ENCODE measurements at places on chromosomes 2 and 18. TPM values are rescaled to one million over a fixed set of nuclear protein-coding genes. Genes with fewer than 3 reads are reported as not detected.

CIB4 gene
- not detected for total RNA-seq

DNA sequence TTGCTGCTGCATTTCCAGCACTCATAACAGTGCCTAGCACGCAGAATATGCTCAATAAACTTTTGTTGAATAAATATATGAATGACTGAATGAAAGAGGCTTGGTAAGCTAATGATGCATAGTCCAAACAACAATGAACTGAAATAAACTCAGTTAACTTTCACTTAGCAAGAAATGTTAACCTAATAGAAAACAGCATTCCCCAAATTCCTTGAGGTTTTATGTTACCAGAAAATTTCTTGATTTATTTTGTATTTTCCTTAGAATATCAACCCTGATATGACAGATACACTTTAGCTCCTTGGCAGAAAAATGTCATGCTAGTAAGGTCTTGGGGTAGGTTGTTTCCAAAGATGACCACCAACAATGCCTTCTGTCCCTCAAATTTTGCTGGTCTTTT, 217.4 kb downstream of the KCNE4 start:
- H3K27ac ChIP-seq, result no peak overlapping the region
- no peak for DNase-seq
- no peaks in the 10 kb centered on the region for H3K4me1 ChIP-seq

- DNase-seq, result no peak
- H3K36me3 ChIP-seq, result no peaks in the 10 kb centered on the region
- H3K4me3 ChIP-seq, result no peak overlapping the region
- peaks cover 4% of the 10 kb centered on the region for H3K4me1 ChIP-seq
Measured at GRCh38 chr2:43207553-43208300, 18.7 kb downstream of the ZFP36L2 start.

DNA sequence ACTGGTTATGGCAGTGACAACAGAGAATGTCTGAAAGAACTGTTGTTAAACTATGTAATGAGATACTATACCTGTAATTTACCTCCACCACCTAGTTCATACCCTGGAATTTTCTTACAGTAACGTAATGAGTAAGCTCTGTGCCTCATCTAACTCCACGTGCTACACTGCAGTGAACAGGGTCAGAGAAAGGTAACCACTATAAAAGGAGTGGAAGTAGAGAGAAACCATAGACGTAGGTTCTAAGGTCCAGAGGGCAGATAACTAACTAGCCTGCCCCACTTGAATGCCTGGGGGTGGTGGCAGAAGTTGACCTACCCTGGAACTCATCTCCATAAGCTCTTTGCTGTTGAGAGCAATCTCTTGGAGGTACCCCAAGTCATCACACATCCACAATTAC, 32.0 kb upstream of the B4GALT6 start:
- no peak overlapping the region for H3K27ac ChIP-seq
- DNase-seq, result no peak
- H3K4me1 ChIP-seq, result no peaks in the 10 kb centered on the region
- no peaks in the 10 kb centered on the region for H3K27me3 ChIP-seq

DNA sequence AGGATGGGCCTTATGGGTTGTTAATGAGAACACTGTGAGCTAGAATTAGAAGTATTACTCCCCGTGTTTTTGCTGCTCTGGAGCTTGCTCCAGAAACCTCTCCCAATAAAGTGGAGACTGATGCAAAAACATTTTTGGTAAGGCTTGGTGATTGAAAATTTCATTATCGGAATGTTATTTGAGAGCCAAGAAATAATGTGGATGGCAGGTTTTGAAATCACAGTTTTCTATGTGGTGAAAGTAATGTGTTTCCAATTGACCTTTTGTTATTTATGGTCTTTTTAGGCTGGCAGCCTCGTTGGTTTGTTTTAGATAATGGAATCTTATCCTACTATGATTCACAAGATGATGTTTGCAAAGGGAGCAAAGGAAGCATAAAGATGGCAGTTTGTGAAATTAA, 5.1 kb downstream of the PLEKHA3 start:
- peaks cover 27% of the 10 kb centered on the region for H3K4me1 ChIP-seq
- H3K36me3 ChIP-seq, result peaks cover 30% of the 10 kb centered on the region
- H3K27ac ChIP-seq, result no peak overlapping the region
- no peak for DNase-seq
- no peak overlapping the region for H3K4me3 ChIP-seq

DNA sequence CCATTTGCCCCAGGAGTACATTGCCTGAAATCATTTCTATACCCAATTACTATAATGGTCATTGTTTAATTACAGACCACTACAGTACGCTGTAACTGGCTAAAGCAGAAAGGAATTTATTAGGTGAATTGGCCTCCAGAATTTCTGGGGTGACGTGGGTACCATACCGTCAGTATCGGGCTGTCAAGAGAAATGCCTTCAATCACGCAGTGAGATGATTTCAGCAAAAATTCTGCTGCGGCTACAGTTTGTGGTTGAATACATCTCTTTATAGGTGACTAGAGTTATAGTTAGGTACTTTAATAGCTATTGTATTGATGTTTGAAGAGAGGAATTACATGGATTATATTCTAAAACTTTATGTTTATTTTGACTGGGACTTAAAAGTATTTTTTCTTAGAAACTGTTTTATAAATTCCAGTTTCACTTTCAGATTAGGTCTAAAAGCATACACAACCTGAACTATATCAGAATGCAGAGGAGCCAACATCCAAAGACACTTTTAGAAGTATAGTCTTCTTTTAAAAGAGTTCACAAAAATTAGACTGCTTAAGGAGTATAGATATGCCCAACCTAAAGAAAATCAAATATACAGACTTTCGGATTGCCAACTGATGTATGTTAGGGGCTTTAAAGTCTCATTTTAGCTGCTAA, 128.4 kb downstream of the TTC27 start:
- DNase-seq, result peak; percentile 44
- H3K4me1 ChIP-seq, result peaks cover 19% of the 10 kb centered on the region
- H3K27ac ChIP-seq, result peak overlapping the region; percentile 85

DSG1 gene
- total RNA-seq, result not detected

GRCh38 chr18:56789889-56790180, 138.7 kb downstream of the WDR7 start:
- H3K27me3 ChIP-seq, result no peaks in the 10 kb centered on the region
- H3K27ac ChIP-seq, result no peak overlapping the region
- no peaks in the 10 kb centered on the region for H3K4me1 ChIP-seq
- H3K36me3 ChIP-seq, result peaks cover 4% of the 10 kb centered on the region

DNA sequence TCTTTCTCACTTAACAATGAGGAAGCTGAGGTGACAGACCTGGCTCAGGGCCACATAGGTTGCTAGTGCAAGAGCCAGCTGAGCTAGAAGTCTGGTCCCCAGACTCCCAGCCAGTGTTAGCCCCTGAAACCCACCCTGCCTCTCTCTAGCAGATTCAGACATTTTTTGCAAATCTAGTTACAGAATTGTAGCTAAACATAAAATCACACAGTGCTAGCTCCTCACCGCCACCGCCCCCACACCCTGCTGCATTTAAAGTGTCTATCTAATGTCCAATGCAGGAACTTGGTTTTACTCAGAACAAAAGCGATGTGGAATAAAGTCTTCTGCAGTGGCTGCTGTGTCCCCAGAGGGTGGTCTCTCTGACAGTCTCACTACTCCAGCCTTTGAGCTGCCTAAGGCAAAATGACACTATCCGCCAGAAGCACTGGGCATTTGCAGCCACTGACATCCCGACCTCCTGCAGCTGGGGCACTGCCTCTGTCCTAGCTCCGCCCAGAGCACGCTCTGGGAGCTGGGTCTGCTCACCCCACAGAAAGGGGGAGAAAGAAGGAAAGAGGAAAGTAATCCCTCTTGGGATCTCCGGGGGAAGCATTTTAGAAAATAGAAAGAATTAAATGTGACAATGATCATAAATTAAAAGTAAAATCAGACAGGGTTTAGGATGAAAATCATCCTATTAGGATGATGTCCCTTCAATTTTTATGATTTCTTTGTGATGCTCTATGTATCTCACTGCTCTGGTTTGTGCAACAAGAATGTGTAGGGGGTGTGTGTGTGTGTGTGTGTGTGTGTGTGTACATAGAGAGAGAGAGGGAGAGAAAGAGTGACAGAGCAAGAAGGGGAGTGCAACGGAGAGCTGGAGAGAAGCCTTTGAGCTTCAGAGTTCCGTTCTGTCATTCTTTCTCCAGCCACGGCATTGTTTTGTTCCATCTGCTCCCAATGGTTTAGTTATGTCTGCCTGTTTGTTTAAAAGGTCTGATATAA, 50.5 kb upstream of the ST8SIA3 start:
- no peaks in the 10 kb centered on the region for H3K27me3 ChIP-seq
- no peaks in the 10 kb centered on the region for H3K36me3 ChIP-seq
- DNase-seq, result no peak
- no peak overlapping the region for H3K27ac ChIP-seq
- H3K4me3 ChIP-seq, result no peak overlapping the region
- no peaks in the 10 kb centered on the region for H3K4me1 ChIP-seq

- H3K27me3 ChIP-seq, result no peaks in the 10 kb centered on the region
- no peak overlapping the region for H3K27ac ChIP-seq
- no peaks in the 10 kb centered on the region for H3K4me1 ChIP-seq
- H3K36me3 ChIP-seq, result no peaks in the 10 kb centered on the region
Measured at GRCh38 chr2:149903626-149904025, 316.1 kb upstream of the MMADHC start.

DNA sequence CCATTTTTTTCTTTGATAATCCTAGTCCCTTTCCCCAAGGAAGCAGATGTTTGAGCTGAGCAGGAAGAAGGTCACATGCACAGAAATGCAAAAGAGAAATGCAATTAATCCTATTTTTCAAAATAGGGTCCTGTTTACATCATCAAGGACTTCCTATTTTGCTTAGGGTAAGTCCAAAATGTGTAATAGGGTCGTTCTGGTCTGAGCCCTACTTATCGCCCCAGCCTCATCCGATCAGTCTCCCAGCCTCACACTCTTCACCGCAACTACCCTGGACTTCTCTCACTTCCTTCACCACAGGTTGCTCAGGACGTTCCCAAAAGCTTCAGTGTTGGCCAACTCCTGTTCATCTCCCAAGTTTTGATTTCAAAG, 32.8 kb downstream of the FOSL2 start:
- H3K36me3 ChIP-seq, result peaks cover 5% of the 10 kb centered on the region
- H3K27me3 ChIP-seq, result no peaks in the 10 kb centered on the region
- no peak overlapping the region for H3K4me3 ChIP-seq

FAM124B gene
- total RNA-seq, result 0.15 TPM

GALNT13 gene
- total RNA-seq, result not detected

DNA sequence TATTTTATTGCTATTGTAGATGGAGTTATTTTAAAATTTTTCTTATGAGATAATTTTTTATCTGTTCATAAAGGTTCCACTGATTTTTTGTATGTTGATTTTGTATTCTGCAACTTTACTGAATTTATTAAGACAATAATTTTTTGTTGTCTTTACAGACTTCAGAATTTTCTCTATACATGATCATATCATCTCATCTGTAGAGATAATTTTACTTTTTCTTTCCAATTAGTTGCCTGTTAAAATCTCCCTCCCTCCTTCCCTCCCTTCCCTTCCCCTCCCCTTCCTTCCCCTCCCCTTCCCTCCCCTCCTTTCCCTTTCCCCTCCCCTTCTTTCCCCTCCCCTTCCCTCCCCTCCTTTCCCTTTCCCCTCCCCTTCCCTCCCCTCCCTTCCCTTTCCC, 378.1 kb downstream of the SOCS6 start:
- H3K4me1 ChIP-seq, result no peaks in the 10 kb centered on the region
- DNase-seq, result no peak
- no peak overlapping the region for H3K4me3 ChIP-seq

GRCh38 chr2:30336978-30337841, 105.9 kb downstream of the LBH start:
- DNase-seq, result peak; percentile 79
- peak overlapping the region; percentile 96 for H3K27ac ChIP-seq
- H3K4me1 ChIP-seq, result peaks cover 65% of the 10 kb centered on the region

- no peaks in the 10 kb centered on the region for H3K36me3 ChIP-seq
- peaks cover 14% of the 10 kb centered on the region for H3K4me1 ChIP-seq
- no peak for DNase-seq
- H3K27me3 ChIP-seq, result peaks cover 5% of the 10 kb centered on the region
- no peak overlapping the region for H3K4me3 ChIP-seq
Measured at GRCh38 chr2:213067888-213068287, 83.5 kb downstream of the IKZF2 start.

GRCh38 chr2:160869411-160869810, 290.8 kb upstream of the TANK start:
- no peak overlapping the region for H3K4me3 ChIP-seq
- H3K36me3 ChIP-seq, result no peaks in the 10 kb centered on the region
- H3K4me1 ChIP-seq, result no peaks in the 10 kb centered on the region
- peaks cover 3% of the 10 kb centered on the region for H3K27me3 ChIP-seq
- DNase-seq, result no peak
- H3K27ac ChIP-seq, result no peak overlapping the region

DNA sequence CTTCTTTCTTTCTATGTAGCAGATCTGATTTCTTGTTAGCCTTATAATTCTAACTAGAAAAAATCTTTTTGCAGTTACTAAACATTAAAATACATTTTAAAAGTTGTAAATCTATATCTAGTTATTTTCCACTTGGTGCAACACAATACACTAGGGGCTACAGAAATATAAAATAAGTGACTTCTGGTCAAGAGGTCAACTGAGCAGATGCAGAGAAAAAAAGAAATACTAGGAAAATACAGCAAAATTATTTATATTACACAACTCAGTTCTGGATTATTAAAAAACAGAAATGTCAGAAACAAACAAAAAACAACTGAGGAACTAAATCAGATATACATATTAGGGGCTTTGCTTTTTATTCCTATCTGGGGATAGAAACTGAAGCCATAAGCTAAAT, 83.9 kb downstream of the L3MBTL4 start:
- H3K27me3 ChIP-seq, result no peaks in the 10 kb centered on the region
- H3K27ac ChIP-seq, result no peak overlapping the region
- H3K36me3 ChIP-seq, result no peaks in the 10 kb centered on the region
- no peak overlapping the region for H3K4me3 ChIP-seq
- no peak for DNase-seq
- H3K4me1 ChIP-seq, result no peaks in the 10 kb centered on the region

GRCh38 chr18:76315722-76316230, 179.3 kb downstream of the ZNF516 start:
- no peak overlapping the region for H3K4me3 ChIP-seq
- H3K4me1 ChIP-seq, result no peaks in the 10 kb centered on the region
- no peak for DNase-seq
- H3K36me3 ChIP-seq, result no peaks in the 10 kb centered on the region
- peaks cover 7% of the 10 kb centered on the region for H3K27me3 ChIP-seq

RAPGEF4 gene
- 0.21 TPM for total RNA-seq

- H3K27ac ChIP-seq, result no peak overlapping the region
- DNase-seq, result no peak
- peaks cover 17% of the 10 kb centered on the region for H3K36me3 ChIP-seq
- peaks cover 6% of the 10 kb centered on the region for H3K4me1 ChIP-seq
- H3K4me3 ChIP-seq, result no peak overlapping the region
Measured at GRCh38 chr18:79693561-79694205, 14.1 kb downstream of the CTDP1 start.

CHRNG gene
- total RNA-seq, result not detected

PLEKHB2 gene
- 58.5 TPM for total RNA-seq

DNA sequence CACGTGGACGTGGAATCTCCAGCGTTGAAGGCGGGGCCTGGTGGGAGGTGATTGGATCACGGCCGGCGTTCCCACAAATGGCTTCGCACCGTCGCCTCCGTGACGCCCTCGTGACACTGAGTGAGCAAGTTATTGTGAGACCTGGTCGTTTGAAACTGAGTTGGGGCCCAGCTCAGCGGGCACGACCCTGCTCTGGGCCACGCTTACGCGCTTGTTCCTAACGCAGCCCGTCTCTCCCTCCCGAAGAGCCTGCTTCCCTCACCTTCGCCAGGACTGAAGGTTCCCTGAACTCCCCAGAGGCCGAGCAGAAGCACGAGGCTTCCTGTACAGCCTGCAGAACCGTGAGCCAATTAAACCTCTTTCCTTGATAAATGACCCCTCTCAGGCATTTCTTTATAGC, 121.8 kb downstream of the RTP5 start:
- DNase-seq, result no peak
- no peaks in the 10 kb centered on the region for H3K4me1 ChIP-seq
- no peaks in the 10 kb centered on the region for H3K27me3 ChIP-seq
- no peak overlapping the region for H3K27ac ChIP-seq

DPP4 gene
- total RNA-seq, result 106 TPM

ECEL1 gene
- total RNA-seq, result 0.21 TPM
